ENCODE measurements at places on chromosomes 7 and 10. TPM values are rescaled to one million over a fixed set of nuclear protein-coding genes. Genes with fewer than 3 reads are reported as not detected.

The LLCFC1 gene
- total RNA-seq: not detected

The CALN1 gene
- 45.5 TPM for total RNA-seq

The PLEKHA8 gene
- 34.8 TPM for total RNA-seq

The GIMAP1 gene
- 0.94 TPM for total RNA-seq

The BMPER gene
- 4.5 TPM for total RNA-seq

The AKR1C3 gene
- 8.0 TPM for total RNA-seq

The KCP gene
- total RNA-seq: 0.16 TPM

The FHIP2A gene
- 47.7 TPM for total RNA-seq

GRCh38 chr10:58585435-58585834 is 72.8 kb downstream of the BICC1 start:
- DNase-seq: no peak

DNA sequence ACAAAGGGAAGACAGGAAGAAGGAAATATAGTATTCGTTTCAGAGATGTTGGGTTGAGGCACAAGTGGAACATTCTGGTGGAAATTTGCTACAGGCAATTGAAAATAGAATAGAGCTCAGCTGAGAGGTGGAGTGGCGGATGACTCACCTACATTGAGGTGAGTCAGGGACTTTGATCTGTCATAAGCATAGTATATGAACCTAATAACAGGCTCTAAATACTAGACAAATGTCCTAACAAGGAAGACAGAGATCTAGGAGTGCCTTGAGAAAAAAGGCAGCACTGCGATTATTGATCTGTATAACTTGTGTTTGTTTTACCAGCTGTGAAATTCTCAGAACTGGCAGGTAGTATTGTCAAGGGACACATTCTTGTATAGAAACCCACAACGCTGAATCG is 907 bp upstream of the IFRD1 start:
- no peak for DNase-seq

- DNase-seq: no peak
Measured at GRCh38 chr10:85447690-85448089, 918.9 kb downstream of the GRID1 start.

DNA sequence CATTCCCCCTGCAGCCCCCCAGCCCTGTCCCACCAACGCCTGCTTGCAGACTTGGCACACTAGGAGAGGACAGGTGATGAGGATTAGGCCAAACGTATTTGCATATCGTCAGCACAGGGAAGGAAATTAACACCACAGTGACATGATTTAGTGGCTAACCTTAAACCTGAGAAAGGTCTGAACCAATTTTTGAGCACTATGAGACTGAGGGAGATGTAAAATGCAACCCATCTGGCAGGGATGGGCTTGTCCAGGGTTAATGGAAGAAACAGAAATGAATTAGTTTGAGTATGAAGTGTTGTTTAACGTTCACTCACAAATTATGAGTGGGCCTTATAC is 183.6 kb downstream of the TAX1BP1 start:
- no peak for DNase-seq

DNA sequence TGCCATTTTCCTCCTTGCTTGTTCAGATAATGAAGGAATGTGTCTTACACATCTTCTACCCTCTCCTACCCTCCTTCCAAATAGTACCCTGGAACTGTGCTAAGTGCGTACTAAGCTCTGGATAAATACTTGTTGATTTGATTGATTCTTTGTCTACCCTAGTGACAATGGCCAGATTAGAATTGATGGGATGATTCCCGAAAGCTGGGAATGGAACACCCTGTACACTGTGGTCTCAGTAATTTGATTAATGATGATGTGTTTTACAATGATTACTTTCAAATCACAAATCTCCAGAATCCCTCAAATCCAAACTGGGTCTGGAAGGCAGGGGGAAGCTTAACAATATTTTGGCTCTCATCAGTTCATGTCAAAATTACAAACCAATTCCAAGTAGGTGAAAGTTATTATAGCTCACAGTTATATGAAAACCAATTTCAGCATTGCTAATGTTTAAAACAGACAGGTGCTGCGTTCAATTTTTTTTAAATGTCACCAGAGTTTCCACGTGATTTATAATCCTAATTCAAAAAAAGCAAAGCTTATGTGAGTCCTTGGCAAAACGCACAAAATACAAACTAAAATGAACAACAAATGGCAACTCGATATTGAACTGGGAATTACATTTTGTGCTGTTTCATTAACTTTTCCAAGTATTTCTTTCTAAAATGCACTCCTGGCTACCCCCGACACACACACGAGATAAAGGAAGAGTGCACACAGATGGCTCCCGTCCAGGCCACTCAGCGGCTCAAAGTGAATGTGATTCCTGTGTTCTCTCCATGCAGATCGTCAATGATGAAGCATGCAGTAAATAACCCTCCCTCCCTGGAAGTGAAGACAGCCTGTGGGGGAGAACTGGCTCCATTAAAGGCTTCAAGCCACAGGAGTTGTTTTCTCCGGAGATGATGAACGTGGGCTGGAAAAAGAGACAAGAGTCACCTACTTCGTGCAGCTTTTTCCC is 21.7 kb upstream of the ADRB1 start:
- no peak for DNase-seq

DNA sequence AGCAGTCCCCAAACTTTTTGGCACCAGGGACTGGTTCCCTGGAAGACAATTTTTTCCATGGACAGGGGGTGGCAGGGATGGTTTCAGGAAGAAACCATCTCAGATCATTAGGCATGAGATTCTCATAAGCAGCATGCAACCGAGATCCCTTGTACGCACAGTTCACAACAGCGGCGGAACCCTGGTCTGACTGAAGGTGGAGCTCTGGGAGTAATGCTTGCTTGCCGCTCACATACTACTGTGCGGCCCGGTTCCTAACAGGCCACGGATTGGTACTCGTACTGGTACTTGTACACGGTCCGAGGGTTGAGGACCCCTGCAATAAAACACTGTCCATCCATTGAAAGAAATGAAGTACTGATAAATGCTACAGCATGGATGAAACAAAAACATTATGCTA is 32.8 kb downstream of the MKRN1 start:
- no peak for DNase-seq

DNA sequence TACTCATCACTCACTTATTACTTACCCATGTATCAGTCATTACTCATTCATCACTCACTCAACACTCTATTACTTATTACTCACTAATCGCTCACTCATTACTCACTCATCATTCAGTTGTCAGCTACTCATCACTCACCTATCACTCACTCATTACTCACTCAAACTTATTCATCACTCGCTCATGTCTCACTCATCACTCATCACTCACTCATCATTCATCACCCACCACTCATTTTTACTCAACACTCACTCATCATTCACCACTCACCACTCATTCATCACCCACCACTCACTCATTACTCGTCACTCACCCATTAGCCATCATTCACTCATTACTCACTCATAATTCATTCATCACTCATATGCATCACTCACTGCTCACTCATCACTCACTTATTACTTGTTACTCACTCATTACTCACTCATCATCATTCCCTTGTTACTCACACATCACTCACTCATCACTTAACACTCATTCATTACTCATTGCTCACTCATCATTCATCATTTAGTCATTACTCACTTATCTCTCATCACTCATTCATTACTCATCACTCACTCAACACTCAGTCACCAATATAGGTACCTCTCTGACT is 237.9 kb downstream of the ADARB2 start:
- no peak for DNase-seq

DNA sequence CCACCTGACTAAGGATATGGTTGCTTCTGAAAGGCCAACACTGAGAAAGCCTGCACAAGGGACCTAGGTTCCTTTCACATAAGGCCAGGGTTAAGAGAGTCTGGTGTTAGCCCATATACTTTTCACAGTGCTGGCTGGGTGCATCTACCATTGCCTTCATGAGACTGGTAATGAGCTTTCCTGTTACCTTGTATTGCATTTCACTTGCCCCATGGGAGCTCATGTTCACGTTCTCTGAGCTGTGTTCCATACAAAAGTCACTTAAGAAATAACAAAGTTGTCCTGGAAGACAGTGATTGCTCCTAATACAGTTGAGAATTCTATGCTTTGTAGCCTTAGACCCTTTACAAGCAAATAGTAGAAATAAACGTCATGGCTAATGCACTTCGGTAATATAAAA is 337.8 kb upstream of the TEX47 start:
- DNase-seq: no peak

DNA sequence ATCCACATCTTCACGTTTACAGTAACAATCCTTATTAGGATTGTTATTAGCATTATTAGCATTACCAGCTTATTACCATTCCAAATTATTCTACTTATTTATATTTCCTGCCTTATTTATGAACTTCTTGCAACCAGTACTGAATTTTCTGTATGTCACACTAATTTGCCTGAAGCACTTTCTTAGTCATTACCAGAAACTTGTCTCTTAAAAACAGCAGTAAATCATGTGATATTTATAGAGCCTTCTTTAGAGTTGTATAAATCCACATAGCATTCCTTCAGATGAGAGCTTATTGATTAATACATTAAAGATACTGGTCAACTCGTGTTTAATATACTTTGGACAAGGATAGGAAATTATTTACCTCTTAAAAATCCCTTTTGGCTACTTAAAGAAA is 618.6 kb downstream of the SUGCT start:
- no peak for DNase-seq

DNA sequence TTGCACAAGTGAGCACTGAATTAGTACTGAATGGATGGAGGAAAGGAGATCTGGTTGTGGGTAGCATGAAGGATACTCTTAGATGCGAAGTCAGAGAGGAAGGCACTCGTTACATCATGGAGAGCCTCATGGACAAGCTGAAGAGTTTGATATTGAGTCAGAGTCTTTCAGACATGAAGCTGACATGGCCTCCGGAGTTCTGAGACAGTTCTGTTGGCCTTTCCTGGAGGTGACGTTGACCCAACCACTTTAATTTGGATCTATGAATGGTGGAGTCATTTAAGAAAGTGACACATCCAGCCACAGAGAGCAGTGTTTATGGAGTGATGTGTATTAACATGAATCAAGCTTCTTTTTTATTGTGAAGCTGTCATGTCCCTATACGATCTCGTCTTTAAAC is 286.3 kb upstream of the CDC14C start:
- no peak for DNase-seq

GRCh38 chr10:12690525-12691126 is 310.9 kb downstream of the CCDC3 start:
- DNase-seq: no peak

DNA sequence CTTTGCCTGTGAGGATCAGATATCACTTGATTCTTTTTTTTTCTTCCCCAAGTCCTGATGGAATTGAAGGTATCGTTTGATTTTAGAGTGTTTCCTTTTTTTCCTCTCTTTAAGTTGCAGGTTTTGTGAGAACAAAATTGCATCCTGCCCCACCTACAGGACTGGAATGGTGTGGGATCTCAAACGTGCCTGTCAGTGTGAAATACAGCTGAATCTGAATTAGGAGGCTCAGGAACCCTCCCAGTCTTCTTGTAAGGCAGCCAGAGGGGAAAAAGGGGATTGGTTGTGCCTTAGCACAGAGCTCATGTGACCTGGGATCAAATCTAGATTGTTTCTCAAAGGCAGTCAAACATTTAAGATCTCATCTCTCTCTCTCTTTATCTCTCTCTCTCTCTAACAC is 32.7 kb upstream of the KLHL7 start:
- no peak for DNase-seq

- DNase-seq: no peak
Measured at GRCh38 chr7:118110178-118110925, 73.6 kb upstream of the LSM8 start.

DNA sequence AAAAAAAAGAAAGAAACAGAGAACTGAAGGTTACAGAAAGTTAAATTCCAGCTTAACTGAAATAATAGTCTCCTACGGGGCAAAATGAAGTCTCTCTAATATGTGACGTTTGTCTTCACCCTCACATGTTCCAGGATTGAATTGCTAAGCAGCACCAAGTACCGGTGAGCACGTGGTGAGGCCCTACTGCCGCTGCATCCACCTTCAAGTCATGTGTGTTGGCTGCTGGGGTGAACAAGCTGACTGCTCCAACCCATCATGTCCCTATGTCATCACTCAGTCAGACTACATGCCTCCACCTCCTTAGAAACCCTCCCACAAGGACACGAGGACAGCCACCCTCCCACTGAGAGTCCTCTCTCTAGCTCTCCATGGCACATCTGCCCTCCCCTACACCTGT is 35.4 kb upstream of the NPFFR1 start:
- no peak for DNase-seq

DNA sequence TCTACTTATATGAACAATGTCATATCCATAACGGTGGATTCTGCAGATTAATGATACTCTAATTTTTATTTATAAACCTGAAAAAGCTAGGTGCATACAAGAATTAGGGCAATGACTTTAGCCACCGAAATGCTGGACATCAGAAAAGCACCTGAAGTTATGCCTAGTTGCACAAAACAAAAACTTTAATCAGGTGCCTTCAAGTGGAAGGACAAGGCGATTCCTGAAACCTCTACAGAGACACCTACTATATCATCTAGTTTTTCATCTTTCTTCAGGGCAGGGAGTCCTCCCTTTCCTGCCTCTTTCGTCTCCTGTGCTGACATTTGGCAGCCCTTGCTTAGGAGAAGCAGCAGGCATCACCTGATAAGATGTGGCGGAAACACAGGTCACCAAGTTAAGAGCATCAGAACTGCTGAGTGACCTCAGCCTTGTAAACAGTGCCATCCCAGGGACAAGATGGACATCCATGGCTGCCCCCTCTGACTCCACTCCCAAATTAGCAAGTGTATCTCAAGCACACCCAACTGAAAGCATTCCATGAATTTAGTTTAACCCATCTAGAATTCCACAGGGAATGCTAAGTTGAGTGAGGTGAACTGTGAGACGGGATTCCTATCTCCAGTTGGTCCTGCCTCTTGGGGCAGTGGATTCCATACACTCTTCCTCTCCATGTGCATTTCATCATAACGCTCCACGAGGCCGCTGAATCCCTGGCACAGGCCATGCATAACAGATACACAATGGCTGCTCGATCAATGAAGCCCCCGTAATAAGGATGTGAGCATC is 5.8 kb downstream of the ITPRIP start:
- no peak for DNase-seq

DNA sequence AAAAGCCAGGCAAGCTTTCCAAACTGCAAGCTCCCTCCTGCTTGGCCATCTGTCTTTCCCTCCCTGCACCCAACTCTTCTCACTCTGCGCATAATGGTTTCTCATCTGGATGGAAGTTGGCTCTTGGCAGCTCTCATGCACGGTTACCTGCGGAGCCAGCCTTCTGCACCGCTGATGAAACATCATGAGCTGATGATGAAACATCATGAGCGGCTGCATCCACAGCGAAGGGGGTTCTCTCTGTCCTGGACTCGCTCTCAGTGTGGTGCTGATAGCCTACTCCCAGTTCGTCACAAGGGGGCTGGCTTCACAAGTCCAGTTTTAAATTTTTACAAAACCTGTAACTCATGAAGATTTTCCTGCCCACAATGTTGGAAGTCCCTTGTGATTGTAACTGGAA is 457.5 kb downstream of the ACTR3B start:
- no peak for DNase-seq

Measured in occipital lobe (tissue), 3 donors.